Activated T-cell treated with anti-CD3 and anti-CD28 coated beads, Interleukin-2, amount 50 U/mL, for 4 hours (primary cell): ENCODE measurements at places on chromosomes 5 and 9. TPM values are rescaled to one million over a fixed set of nuclear protein-coding genes. Genes with fewer than 3 reads are reported as not detected.

- DNase-seq, result no peak
These were observed 70.0 kb upstream of the ZBTB43 start for GRCh38 chr9:126734877-126735276.

The HEMGN gene
- total RNA-seq, result 0.46 TPM

DNA sequence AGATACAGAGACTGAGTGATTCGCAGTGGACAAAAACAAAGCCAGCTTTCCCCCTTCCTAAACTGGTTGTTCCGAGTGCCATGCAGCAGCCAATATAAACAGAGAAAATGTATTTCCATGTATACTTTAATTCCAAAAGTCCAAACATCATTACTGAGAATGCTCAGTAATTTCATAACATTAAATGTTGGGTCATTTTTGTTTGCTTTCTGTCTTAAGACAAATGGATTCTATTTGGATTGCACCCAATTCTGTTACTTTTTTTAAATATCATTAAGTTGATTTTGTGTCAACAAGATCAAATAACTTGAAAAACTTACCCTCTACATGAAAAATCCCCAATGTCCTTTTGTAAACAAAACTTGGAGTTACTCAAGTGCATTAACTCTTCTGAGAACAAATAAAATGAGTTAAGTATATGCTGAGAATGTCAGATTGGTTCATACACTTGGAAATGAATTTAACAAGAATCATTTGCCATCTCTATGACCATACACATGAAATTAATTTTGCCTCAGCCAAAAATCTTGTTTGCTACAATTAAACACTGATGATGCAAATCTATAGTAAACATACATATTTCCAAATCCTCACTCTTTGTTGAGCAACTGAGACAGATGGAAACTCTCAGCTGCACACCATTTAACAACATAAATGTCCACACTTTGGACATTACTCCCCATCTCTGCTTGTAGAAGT, 19.4 kb downstream of the LURAP1L start:
- DNase-seq, result no peak

The GRXCR2 gene
- not detected for total RNA-seq

The PNPLA7 gene
- total RNA-seq, result 1.8 TPM

GRCh38 chr5:74120585-74120984, 494.6 kb downstream of the ARHGEF28 start:
- no peak for DNase-seq

GRCh38 chr5:156327296-156327695, 332 bp downstream of the SGCD start:
- DNase-seq, result no peak

The CCNO gene
- not detected for total RNA-seq

DNA sequence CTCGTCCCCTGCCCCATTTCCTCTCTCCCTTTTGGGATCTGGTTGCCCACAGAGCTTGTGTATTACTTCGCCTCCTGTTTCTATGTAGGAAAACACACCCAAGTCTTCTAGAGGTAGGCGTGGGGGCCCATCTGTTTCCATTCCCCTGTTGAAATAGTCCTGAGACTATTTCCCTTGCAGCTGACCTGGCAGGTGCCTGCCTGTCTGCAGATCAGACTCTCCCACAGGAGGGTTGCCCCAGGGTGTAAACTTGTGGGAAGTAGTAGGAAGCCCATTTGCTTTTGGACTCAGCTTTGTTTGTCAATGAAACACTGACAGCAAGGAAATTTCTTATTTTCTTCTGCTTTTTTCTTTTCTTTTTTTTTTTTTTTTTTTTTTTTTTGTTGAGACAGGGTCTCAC, 16.3 kb upstream of the GARNL3 start:
- no peak for DNase-seq

DNA sequence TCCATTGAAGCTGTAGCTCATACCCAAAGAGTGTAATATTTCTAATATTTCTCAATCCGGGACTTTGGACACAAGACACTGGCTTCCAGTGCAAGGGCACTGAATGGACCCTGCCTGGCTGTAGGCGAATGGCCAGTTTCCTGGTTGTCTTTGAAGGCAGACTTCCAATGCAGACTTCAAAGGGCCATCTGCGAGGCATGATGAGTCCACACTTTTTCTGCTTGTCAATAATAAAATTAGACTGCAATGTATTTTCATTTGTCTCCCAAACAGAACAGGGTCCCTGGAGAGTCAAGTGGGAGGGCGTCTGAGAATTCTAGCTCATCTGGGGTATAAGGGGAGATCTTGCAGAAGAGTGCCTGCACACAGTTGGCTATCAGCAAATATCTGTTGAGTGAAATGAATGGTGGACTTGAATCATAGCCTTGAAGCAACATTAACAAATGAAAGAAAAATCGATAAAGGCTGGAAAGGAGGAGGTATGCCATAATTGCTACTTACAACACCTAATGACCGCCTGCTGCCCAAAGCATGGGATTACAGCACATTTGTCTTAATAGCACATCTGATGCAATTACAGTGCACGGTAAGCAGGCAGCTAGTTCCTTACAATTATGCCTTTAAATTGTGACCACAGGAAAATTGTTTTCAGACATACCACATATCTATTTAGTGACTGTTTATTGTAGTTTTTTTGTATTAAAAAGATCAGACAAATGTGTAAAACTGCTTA, 137.5 kb downstream of the ARHGEF28 start:
- no peak for DNase-seq

The PRPF4 gene
- 65.1 TPM for total RNA-seq

DNA sequence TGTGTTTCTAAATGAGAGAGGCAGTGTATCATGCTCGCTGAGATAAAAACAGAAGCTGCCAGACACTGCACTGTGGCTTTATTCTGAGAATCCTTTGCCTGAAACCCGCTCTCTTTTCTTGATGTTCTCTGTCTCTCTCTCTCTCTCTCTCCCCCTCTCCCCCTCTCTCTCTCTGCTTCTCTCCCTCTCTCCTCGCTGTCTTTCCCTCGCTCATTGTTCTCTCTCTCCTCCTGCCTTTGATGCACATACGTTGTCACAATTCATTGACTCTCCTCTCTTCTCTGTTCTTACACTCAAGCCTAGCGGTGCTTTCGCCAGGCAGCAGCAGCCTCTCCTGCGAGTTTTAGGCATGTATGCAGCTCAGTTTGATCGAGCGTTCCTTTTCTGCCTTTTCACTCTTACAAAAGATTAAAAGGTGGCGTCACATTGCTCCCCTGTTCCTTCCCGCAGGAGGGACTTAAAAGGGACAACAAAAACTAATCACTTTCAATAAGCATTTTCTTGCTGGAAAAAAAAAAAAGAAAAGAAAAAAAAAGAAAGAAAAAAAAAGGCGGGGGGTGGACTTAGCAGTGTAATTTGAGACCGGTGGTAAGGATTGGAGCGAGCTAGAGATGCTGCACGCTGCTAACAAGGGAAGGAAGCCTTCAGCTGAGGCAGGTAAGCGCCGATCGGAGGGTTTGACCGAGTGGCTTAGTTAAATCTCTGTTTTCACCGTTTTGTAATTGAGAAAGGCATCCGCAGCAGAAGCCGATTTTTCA, 717.9 kb upstream of the WWC1 start:
- DNase-seq, result no peak

The SV2C gene
- not detected for total RNA-seq

The TAF11L11 gene
- total RNA-seq, result not detected

DNA sequence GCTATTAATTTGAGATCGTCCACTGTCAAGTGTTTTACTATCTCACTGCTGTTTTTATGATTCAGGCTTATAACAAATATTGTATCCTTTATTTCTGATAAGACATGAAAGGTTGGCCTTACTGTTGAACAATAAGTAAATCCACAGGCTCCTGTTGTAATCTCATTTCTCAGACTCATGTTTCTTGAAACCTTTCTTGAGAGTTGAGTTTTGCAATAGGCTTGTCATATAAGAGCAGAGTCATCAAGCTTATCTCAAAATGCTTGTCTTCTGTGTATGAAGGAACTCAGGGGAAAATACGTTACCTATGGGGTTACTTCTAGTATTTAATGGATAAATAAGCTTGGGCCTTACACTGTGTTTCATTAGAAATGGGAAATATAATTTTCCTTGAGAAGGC, 9.2 kb upstream of the TLX3 start:
- DNase-seq, result no peak

- DNase-seq, result no peak
These were observed 373.4 kb downstream of the GADD45G start for GRCh38 chr9:89978185-89978584.

DNA sequence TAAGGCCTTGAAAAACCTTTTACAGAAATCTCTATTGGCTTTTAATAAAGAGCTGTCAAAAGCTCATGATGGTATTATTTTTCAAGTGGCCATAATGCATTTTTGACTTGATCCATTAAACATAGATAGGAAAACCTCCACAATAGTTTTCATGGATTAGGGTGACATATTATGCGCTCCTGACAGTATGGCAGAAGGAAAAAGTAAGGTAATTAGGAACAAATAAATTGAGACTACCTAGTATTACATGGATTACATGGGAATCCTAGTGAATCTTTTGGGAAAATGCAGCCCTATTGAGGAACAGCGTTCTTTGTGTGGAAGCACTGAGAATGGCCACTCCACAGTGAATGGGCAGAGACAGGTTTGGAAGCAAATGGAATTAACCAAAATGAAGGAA, 171.2 kb downstream of the TRPM3 start:
- DNase-seq, result no peak

The FRRS1L gene
- total RNA-seq, result 0.10 TPM

- no peak for DNase-seq
These were observed 590.4 kb downstream of the PRELID2 start for GRCh38 chr5:145244788-145245187.

DNA sequence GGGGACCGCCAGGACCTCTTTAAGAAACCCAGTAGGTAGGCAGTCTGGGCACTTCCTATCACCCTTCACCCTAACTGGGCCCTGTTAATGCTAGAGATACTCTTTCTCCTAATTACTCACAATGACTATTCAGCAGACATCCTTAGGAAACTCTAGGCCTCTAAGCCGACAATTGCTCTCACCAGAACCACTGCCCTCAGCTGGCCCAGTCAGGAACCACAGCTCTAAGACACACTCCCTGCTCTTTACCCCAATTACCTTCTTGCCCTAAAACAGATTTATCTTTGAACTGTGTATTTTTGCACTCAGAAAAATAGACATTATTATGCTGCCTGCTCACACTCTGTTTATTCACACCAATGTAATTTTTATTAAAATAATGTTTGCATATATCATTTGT, 432.6 kb upstream of the SLC30A5 start:
- no peak for DNase-seq

GRCh38 chr5:1069720-1070088, 42.2 kb downstream of the SLC12A7 start:
- DNase-seq, result no peak

DNA sequence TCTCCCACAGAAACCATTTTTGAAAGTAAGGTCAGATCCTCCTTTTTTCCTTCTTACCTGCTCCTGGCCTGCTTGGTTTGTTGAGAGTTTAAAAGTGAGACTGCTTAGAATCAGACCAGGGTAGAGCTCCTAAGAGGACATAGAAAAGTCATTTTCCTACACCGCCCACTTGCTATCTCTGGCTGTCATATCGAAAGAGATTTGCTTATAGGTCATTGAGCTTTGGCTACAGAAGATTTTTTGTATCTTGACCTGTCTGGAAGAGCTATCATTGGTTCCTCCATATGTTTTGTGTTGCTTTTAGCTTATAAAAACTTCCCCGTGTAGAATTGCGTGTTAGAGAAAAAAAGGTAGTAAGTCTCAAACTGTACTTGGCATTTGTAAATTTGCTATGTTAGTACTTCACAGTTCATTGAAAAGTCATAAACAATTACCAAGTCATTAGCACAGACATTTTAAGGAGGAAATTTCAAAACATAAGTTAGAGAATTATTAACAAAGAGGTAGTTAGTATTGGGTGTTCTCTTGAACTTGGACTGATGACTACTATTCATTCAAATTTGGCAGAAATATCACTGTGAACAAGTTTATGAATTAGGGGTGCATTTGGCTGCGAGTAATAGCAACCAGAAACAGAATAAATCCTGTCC, 96.6 kb downstream of the MAN2A1 start:
- DNase-seq, result no peak

- no peak for DNase-seq
These were observed 11.5 kb downstream of the NACC2 start for GRCh38 chr9:136083558-136084062.

- no peak for DNase-seq
These were observed 186.4 kb upstream of the MRPS30 start for GRCh38 chr5:44622331-44622730.

The TSTD2 gene
- 14.7 TPM for total RNA-seq

The NDUFS4 gene
- 45.7 TPM for total RNA-seq

GRCh38 chr9:120066315-120066714, 513.7 kb downstream of the CDK5RAP2 start:
- no peak for DNase-seq

The SURF2 gene
- 48.0 TPM for total RNA-seq

GRCh38 chr9:37329576-37329975, 92.9 kb upstream of the GRHPR start:
- DNase-seq, result no peak

DNA sequence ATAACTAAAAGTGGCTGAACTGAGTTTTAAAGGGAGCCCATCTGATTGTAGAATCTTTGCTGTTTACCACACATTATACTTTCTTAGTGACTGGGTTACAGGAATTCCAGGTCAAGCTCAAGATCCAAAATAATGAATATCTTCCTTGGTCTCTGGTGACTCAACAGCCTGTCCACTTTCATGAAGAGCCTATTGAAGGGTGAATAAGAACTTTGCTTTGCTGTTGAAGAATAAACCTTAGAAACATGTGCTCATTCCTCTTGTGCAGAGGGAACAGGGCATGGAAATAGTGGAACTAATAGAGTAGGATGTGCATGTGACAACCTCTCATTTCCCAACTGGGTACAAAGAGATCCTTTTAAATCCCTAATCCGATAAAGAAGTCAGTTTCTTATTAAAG, 21.4 kb downstream of the ALDH1A1 start:
- no peak for DNase-seq

- no peak for DNase-seq
These were observed 190.3 kb downstream of the GOLPH3 start for GRCh38 chr5:31983851-31984250.

The TRPM6 gene
- 0.18 TPM for total RNA-seq
